ENCODE measurements at places on chromosomes 1 and 21.
A peak's percentile ranks its signal among the peaks of the same experiment; 100 is the strongest.

DNA sequence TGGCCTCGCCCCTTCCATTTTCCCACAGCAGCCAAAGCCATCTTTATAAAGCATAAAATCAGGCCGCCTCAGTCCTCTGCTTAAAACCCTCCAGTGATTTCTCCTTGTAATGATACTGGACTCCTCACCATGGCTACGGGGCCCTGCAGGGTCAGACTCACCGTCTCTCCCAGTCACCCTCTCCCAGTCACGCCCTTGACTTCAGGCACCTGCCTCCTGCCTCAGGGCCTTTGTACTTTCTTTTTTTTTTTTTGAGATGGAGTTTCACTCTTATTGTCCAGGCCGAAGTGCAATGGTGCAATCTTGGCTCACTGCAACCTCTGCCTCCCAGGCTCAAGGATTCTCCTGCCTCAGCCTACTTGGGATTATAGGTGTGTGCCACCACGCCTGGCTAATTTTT, 47.8 kb downstream of the PIK3CD start:
- DNase-seq: no peak

DNA sequence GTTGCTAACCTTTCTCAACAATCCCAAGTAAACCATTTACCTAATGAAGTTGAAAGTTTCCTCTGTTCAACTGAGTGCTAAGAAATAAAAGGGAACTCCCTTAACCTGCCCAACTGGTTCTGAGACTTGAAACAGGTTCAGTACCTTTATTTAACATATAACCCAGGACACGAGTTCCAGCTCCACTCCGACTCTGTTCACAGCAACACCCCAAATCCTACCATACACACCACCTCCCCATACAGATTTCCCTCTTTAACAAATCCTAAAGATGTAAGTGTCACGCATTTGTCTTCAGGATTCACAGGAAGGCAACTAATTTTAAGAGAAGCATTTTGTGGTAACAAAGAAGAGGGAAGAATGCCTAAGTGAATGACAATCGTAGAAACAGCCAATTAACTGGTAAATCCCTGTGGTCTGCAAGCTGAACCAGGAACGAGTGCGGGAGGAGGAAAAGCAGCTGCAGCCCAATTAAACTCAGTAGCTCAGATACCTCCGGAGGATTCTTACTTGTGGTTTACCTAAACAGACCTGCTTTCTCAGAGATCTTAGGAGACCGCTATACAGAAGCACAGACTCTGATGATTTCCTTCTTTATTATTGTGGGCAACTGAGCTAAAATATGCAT, 134.5 kb upstream of the MAGI3 start:
- DNase-seq: no peak

GRCh38 chr1:231603598-231604275, 22.9 kb upstream of the DISC1 start:
- peak; percentile 73 for DNase-seq

DNA sequence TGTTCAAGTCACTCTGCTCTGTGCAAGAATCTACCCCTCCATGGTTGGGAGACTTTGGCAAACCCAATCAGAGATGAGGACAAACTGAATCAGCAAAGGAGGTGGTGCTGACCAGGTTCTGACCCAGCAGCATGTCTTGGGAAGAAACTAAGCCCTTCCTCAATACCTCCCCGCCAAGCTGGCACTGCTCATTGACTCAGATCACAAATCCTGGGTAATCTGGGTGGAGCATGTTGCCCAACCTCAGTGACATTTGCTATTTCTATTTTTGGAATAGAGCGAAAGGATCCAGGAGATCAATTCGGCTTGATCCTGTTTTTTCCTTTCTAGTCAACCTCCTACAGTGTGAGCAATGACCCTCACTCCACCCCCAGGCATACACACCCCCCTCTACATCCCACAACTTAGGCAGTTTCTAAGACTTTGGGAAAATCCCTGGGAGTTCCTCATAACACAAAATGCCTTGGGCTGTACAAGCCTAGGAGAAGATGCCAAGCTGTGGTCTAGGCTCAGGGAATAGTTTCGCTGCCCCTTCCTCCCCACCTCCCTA, 166.8 kb upstream of the KCNJ6 start:
- no peak for DNase-seq

DNA sequence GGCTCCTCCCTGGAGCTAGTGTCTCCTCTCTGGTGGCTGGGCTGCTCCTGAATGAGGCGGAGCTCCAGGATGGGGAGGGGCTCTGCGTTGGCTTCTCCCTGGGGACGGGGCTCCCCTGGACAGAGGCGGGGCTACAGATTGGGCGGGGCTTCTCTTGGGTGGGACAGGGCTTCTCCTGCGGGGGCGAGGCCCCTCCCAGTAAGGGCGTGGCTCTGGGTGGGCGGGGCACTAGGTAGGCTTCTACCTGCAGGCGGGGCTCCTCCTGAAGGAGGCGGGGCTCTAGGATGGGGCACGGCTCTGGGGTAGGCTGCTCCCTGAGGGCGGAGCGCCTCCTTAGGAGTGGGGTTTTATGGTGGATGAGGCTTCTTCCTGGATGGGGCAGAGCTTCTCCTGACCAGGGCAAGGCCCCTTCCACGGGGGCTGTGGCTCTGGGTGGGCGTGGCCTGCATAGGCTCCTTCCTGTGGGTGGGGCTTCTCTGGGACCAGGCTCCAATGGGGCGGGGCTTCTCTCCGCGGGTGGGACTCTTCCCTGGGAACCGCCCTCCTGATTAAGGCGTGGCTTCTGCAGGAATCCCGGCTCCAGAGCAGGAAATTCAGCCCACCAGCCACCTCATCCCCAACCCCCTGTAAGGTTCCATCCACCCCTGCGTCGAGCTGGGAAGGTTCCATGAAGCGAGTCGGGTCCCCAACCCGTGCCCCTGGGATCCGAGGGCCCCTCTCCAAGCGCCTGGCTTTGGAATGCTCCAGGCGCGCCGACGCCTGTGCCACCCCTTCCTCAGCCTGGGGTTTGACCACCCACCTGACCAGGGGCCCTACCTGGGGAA, 22.7 kb upstream of the ARF1 start:
- peak; percentile 76 for DNase-seq

DNA sequence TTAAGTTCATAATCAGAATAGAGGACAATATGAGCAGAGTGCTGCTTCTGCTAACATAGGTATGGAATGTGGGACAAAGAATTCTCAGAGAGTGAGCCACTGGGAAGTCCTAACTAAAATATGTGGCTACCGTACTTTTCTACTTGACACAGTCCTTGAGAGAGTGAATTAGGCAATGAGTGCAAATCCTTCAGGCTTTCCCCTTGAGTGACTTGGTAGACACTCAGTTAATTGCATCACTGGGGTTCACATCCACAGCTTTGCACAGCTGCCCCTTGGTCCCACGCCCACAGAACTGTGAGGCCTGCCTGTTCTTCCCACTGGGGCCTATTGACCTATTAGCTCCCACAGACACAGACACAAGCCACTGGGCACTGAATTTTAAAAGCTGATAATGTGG, 40.5 kb upstream of the PAXBP1 start:
- DNase-seq: no peak

GRCh38 chr1:10280439-10281350, 70.3 kb downstream of the KIF1B start:
- DNase-seq: no peak

GRCh38 chr1:83516369-83516768, 482.6 kb downstream of the TTLL7 start:
- peak; percentile 39 for DNase-seq

GRCh38 chr1:67429528-67430357, 459 bp downstream of the SERBP1 start:
- DNase-seq: no peak

DNA sequence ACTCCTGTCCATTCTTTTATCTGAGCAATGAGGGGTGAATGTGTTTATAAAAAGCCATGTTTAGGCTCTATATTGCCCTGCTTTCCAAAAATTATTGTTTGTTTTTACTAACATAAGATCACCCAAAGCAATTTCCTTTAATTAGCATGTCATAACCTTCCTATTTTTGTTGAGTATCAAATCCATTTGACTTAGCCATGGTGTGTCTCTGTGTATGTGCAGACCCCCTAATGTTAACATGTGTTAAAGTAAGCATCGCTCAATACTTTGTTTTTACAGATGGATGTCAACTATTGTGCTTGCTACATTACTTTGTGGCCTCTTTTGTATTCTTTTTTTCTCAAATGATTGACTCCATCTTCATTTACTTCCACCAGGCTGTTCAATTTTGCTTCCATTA, 585.4 kb downstream of the USP25 start:
- DNase-seq: no peak

GRCh38 chr1:180171691-180172090, 17.0 kb downstream of the QSOX1 start:
- no peak for DNase-seq

- no peak for DNase-seq
Observed at GRCh38 chr21:38965910-38966504, 160.3 kb downstream of the ETS2 start.

DNA sequence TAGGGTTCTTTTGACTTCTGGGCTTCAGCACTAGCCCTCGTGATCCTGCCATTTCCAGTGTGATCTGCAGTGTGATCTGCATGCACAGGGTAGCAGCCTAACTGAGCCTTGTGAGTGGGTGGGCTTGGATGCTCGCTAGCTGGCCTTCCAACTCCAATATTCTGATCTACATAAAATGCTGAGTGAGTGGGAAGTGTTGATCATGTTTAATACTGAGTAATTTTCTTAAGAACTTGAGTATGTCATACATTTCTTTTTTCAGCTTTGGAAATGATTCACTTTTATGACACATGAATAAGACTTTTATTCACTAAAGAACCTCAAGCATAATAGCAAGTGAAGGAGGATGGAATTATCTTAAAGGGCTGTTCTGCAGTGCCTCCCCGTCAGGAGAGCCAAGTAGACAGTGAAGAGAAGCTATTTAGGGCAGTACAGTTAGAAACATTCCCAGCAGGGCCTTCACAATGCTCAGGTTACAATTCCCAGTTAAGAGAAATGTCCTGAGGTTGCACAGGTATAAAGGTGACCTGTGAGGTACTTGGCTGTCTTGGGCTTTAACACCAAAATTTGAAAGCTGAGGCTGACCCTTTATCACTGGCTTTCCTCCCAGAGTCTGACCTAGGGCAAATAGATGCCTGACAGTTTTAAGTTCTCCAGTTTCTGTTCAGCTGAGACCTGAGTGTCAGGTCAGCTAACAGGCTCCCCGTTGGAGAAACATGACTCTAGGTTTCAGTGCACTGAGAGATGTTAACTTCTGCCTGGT, 29.1 kb upstream of the LRRC8C start:
- DNase-seq: no peak

- peak; percentile 76 for DNase-seq
Observed at GRCh38 chr1:91450260-91450659, 45.6 kb upstream of the HFM1 start.

GRCh38 chr1:88593358-88593757, 90.7 kb upstream of the PKN2 start:
- DNase-seq: no peak

GRCh38 chr1:78340006-78340405, 150.8 kb upstream of the PTGFR start:
- no peak for DNase-seq

GRCh38 chr1:165215676-165216075, 140.8 kb downstream of the LMX1A start:
- no peak for DNase-seq

GRCh38 chr1:206495011-206495461, 12.3 kb upstream of the RASSF5 start:
- no peak for DNase-seq

GRCh38 chr1:19885821-19886220, 3.6 kb downstream of the OTUD3 start:
- no peak for DNase-seq

DNA sequence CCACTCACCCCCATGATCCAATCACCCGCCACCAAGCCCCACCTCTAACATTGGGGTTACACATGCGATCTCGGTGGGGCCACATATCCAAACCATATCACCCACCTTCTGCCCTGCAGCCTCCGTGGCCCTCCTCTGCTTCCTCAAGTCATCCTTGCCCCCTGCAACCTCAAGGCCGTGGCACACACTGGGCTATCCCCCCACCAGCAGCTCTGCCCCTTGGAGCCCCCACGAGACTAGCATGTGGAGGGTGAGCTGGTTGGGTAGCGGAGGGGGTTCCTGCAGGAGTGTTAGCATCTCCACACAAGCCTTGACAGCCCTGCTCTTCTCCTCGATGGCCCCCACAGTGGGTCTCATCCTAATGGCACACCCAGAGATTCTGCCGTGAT, 100.8 kb downstream of the TOMM20 start:
- no peak for DNase-seq

DNA sequence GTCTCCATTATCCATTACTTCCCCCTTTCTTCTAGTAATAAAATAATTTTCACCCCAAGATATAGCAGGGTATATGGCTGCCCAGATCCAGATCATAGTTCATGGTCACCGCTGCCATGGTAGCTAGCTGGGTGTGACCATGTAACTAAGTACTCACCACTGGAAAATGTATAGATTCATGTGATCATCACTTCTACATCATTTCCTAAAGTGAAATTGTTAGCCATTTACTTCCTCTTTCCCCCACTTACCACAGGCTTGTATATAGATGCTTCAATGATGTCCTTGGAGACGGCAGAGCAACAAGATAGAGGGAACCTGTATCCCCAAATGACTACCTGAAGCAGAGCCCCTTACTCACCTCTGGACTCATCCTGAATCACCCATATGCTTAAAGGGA, 22.7 kb upstream of the EYA3 start:
- DNase-seq: no peak

GRCh38 chr1:117608758-117609157, 2.9 kb downstream of the TENT5C start:
- DNase-seq: no peak

GRCh38 chr1:181430015-181430885, 53.1 kb upstream of the CACNA1E start:
- DNase-seq: no peak

DNA sequence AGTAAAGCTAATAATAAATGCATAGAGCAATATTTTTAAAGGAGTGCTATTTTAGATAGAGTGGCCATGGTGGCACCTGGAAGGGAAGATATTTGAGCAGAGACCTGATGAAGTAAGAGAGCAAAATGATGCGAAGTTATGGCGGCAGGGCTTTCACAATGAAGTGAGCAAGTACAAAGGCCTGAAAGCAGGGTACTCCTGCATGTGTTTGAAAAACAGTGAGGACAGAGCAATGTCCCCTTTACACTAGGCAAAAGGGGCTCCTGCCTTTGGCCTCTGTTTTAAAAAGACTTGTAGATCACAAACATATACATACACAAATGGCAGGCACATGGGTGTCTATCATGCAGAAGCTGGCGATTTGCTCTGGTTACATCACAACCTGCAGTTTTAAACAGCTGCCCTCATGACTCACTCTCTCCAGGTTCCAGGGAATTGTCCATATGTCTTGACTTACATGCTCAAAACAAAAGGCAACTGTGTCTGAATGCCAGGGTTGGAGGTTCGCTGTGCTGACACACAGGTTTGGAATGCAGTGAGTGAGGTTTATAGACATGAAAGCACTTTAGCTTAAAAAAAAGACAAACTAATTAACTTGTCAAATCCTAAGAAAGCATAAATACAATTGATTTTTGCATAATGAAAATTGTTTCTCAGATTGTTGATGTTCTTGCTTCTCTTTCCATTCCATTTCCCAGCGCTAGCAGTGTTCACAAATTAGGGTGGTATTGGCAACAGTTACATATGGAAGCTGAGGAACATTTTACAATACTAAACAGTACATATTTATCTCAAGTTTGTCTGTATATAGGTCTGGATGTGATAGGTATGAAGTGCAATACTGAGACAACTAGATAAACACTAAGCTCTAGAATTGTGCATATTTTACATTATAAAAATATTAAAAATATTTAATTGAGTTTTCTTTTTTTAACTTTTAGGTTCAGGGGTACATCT, 313.9 kb downstream of the BARHL2 start:
- peak; percentile 72 for DNase-seq

GRCh38 chr1:230315099-230315498, 111.0 kb downstream of the PGBD5 start:
- no peak for DNase-seq
